ENCODE measurements at places on chromosomes 3 and 15. TPM values are rescaled to one million over a fixed set of nuclear protein-coding genes. Genes with fewer than 3 reads are reported as not detected.
A peak's percentile ranks its signal among the peaks of the same experiment; 100 is the strongest.

DNA sequence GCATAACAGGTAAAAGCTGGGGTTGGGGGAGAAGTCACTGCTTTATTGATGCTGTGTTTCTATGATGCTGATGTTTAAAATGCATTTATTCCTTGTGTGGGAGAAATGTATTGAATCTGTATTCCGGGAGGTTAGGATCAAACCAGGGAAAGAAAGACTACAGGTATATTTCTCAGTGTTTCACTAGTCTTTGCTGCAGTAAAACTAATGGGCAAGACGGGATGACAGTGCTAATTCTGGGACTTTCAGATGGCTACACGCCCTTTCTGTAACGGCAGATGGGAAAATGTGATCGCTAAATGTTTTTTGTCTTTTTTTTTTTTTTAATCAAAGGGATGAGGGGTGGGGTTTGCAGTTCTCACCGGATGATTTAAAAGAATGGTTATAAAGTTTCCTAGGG lies 393 bp downstream of the CNTN6 start:
- H3K27me3 ChIP-seq: no peaks in the 10 kb centered on the region
- no peak for DNase-seq
- peak overlapping the region; percentile 22 for H3K27ac ChIP-seq
- no peak overlapping the region for H3K4me3 ChIP-seq
- no peaks in the 10 kb centered on the region for H3K36me3 ChIP-seq
- no peaks in the 10 kb centered on the region for H3K4me1 ChIP-seq

- DNase-seq: peak; percentile 86
- no peaks in the 10 kb centered on the region for H3K4me1 ChIP-seq
- no peak overlapping the region for H3K27ac ChIP-seq
- H3K4me3 ChIP-seq: no peak overlapping the region
- H3K27me3 ChIP-seq: no peaks in the 10 kb centered on the region
Measured at GRCh38 chr3:38011111-38011510, 18.3 kb downstream of the PLCD1 start.

DNA sequence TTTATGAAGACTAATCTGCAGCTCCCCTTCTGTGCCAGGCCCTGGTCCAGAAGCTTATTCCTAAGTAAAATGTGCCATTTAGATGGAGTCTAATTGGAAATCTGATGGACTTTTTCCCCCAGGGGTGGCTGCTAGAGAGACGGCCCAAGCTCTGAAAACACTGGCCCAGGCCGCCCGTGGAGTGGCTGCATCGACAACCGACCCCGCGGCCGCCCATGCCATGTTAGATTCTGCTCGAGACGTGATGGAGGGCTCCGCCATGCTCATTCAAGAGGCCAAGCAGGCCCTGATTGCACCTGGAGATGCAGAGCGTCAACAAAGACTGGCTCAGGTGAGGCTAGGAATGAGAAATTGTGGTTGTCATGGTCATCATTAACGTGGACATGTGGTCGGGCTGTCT lies 305.8 kb upstream of the TPM1 start:
- H3K4me3 ChIP-seq: no peak overlapping the region
- no peaks in the 10 kb centered on the region for H3K4me1 ChIP-seq
- DNase-seq: peak; percentile 53
- no peak overlapping the region for H3K27ac ChIP-seq
- no peaks in the 10 kb centered on the region for H3K36me3 ChIP-seq

DNA sequence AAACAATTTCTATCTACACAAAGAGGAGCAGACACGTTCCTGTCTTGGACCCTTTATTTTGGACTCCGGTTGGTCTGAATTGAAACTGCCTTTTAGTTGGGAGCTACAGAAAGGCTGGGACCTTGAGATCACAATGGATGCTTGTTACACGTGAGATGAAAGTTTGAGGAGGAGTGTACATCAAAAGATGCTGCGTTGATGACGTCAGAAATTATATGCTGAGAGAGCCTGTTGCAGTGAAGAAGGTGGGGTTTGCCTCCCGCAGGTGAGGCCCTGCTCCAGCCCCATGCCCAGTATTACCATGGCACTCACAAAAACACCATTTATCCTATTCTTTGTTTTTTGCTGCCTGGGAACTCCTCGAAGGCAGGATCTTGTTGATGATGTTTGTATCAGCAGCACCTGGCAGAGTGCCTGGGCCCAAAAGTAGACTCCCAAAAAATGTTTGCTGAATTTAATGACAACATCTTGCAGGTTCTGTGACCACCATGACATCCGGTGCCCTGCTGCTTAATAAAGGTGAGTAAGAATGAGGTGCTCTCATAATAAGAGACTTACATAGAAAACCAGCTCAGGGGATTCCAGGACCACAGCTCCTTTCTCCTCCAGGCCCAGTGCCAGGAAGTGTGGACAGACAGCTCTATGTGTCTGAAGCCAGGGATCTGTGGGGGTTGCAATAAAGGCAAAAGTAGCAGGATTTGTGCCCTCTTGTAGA lies 136.1 kb upstream of the UBE2E1 start:
- H3K4me3 ChIP-seq: no peak overlapping the region
- DNase-seq: no peak
- H3K27ac ChIP-seq: no peak overlapping the region
- H3K36me3 ChIP-seq: no peaks in the 10 kb centered on the region
- peaks cover 7% of the 10 kb centered on the region for H3K4me1 ChIP-seq
- no peaks in the 10 kb centered on the region for H3K27me3 ChIP-seq

DNA sequence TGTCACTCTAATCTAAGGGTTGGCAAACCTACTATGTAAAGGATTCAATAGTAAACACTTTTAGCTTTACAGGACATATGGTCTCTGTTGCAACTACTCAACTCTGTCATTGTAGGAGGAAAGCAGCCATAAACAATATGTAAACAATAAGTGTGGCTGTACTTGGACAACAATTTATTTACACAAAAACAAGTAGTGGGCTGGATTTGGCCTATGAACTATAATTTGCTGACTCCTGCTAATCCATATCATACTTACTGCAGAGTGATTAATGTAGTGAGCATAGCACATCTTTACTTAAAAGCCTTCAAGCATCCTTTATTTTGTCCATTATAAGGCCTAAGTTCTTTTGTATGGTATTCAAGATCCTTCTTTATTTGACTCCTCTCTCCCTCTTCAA lies 441.9 kb downstream of the ZIC1 start:
- no peak overlapping the region for H3K4me3 ChIP-seq
- H3K36me3 ChIP-seq: no peaks in the 10 kb centered on the region
- no peaks in the 10 kb centered on the region for H3K27me3 ChIP-seq

DNA sequence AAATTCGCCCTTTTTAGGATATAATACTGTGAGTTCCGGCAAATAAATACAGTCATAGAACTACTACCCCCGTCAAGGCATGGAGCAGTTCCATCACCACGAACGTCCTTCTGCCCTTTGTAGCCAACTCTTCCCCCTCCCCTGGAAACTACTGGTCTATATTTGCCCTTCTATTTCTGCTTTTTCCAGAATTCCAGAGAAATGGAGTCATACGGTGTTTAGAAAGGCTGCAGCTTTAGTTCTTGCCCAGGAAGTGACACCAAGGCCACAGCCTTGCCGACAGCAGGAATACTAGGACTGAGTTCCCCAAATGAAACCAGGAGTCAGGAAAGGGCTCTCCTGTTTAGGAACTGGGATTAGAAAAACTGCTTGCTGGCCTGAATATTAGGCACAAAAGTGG lies 291.2 kb downstream of the FAM43A start:
- H3K36me3 ChIP-seq: no peaks in the 10 kb centered on the region
- H3K4me3 ChIP-seq: no peak overlapping the region
- no peak for DNase-seq
- H3K27ac ChIP-seq: no peak overlapping the region

Gene EPB42
- not detected for total RNA-seq

- no peaks in the 10 kb centered on the region for H3K4me1 ChIP-seq
- H3K4me3 ChIP-seq: no peak overlapping the region
- DNase-seq: no peak
- no peak overlapping the region for H3K27ac ChIP-seq
- H3K27me3 ChIP-seq: no peaks in the 10 kb centered on the region
- H3K36me3 ChIP-seq: no peaks in the 10 kb centered on the region
Measured at GRCh38 chr3:139715166-139715565, 37.4 kb upstream of the NMNAT3 start.

Gene RTP1
- total RNA-seq: 0.17 TPM
